Urinary bladder (tissue), 4 donors: ENCODE measurements at places on chromosomes 3 and 15.

- DNase-seq = peak; percentile 59
Measured at GRCh38 chr15:93036951-93037819, 51.8 kb downstream of the RGMA start.

DNA sequence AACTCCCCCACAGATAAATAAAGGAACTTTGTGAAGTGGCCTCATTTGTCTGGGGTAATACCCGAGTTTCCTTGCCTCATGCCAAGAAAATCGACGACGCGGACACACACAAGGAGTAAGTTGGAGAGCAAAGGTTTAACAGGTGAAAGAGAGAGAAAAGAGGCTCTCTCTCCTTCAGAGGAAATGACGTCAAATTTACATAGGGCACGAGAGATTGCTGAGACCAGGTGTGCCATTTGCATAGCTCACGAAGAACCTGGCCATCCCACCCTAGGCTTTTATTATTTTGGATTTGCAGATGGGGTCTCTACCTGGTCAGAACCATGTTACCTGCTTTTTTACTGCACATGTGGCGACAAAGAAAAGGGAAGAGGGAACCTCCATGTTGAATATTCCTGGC lies 49.3 kb upstream of the IGF2BP2 start:
- no peak for DNase-seq

DNA sequence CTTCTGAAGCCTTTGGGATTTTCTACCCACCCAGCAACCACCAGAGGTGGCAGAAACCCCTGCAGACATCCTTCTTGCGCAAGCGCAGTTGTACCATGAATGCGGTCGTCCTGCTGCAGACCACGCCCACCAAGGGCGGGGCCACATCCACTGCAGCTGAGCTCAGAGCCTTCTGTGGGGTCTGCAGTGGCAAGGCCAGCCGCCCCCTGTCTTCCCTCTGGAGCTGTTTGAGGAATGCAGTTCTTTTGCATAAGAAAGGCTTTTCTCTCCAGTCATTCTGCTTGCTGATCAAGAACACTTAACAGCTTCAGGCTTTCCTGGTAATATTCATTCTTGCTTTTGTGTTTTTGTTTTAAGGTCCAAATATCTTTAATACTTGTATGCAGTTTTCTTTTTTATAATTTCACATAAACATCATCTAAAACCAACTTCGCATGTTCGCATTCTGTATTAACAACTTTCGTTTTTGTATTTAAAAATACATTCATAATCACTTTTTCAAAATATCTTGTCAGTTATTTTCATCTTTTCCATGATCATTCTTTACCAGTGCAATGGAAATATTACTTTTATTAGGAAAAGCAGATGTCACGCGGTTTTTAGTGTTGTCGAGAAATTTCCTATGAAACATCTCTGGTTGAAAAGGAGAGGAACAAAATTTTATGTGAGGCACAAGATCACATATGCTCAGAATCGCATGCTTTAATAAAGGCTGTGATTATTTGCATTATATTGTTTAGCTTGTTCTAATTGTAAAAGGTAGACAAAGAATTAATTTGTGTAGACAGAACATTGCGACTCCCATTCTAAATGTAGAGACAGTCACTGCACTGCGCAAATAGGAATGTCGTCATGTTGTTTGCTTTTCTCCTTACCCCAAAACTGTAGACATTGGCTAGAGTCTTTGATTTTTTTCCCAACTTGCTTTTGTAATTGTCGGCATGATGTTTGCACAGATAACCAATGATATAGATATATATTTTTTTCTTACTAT lies 98.1 kb upstream of the SNRPN start:
- peak; percentile 64 for DNase-seq

DNA sequence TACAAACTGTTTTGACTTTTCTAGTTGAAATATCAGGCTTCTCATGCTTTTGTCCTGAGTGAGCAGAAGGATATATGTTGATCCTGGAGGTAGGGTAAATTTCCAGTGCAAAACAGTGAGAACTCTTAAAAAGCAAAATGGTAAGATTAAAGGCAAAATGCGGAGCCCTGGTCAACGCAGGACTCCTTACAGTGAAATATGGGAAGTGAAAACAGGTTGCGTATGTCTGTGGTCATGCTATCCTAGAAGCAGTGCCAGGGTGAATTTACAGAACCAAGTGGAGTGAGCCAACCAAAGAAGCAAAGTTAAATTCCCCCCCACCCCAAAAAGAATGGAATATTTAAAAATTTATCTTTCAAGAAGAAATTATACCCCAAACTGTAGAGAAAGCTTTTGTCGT lies 256.4 kb downstream of the NR2F2 start:
- DNase-seq = no peak

GRCh38 chr3:48276911-48277641 lies 36.2 kb downstream of the ZNF589 start:
- DNase-seq = no peak

DNA sequence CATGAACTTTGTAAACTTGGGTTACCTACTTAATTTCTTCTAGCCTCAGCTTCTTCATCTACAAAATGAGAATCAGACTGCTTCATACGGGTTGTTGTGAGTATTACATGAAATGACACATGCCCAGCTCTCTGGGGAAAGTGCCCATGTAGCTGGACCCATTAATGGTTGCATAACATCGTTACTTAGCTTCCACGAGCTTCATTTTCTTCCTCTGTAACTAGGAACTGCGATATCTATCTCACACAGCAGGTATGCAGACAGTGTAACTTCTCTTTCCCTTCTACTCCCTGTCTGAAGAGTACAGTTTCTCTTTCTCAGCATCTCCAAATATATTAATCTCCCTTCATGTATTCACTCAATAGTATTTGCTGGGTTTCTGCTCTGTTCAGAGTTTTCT lies 37.9 kb upstream of the DLG1 start:
- DNase-seq = no peak

- no peak for DNase-seq
Measured at GRCh38 chr3:40387001-40387894, at the start of gene ENTPD3. TSS of gene ENTPD3 (plus strand) at chr3:40387184. CDS start at chr3:40388058, 874 bp downstream.

DNA sequence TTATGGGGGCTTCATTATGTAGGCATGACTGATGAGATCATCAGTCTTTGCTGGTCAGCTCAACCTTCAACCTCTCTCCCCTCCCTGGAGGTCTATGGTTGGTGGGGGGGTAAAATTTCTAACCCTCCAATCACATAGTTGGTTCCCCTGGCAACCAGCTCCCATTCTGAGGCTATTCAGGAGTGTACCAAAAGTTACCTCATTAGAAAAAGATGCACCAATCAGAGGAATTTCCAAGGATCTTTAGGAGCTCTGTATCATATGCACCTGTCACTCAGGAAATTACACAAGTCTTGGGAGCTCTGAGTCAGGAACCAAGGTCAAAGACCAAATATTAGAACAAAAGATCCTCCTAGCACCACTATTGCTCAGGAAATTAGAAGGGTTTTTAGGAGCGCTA lies 21.4 kb upstream of the LEO1 start:
- no peak for DNase-seq
